Activated T-helper 1 cell treated with Interleukin-2 at 50 U/mL for 16 hours (primary cell): ENCODE measurements at places on chromosomes 2 and 18.

- DNase-seq: no peak
Measured at GRCh38 chr2:160635488-160635887, 141.9 kb upstream of the RBMS1 start.

GRCh38 chr2:204228169-204228886, 291.8 kb downstream of the ICOS start:
- DNase-seq: no peak

GRCh38 chr18:38951633-38952032, 1386.0 kb upstream of the CELF4 start:
- no peak for DNase-seq

- no peak for DNase-seq
Measured at GRCh38 chr18:23819001-23819400, 129.7 kb downstream of the LAMA3 start.

- DNase-seq: no peak
Measured at GRCh38 chr2:10522170-10522448, 74.0 kb upstream of the ODC1 start.

GRCh38 chr2:8268172-8268783, 413.6 kb upstream of the ID2 start:
- no peak for DNase-seq

DNA sequence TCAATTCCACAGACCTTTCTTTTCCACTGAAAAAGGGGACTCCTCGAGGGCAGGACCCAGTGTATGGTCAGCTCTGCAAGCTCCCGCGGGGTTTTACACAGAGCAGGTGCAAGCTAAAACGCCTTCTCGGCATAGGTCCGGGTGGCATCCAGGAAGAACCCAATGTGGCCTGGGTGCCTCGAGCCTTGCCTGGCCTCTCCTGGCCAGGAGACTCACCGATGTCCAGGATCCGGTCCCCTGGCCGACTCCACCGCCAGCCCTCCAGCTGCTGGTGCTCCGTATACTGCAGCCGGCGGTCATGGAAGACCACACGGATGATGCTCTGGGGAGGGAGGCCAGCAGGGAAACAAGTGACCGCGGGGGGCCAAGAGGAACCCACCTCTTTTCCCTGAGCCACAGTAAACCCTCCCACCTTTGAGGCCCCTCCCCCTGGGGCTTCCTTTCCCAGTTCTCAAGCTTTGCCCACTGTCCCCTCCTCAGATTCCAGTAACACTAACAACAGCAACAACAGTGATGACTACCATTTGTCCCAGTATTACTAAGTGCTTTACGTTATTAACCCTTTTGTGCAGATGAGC, 36.1 kb downstream of the TFCP2L1 start:
- no peak for DNase-seq

DNA sequence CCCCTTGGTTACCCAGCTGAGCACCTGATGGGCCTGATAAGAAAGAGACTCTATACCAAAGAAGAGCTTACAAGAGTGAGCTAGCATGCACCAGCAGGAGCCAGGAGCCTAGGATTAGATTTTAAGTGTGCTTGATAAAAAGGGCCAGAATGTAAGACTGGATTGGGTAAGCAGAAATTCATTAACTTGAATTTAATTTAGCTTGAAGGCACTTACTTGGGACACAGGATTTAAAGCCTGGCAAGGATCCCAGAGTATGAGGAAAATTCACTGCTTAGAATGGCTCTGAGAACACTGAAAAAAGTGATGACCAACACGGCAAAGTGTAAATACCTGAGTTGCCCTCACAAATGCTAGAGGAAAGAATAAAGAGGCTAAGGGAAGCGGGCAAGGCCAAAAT, 91.3 kb upstream of the RBBP8 start:
- DNase-seq: no peak

- DNase-seq: no peak
Measured at GRCh38 chr18:72456802-72457201, 87.3 kb downstream of the CBLN2 start.

DNA sequence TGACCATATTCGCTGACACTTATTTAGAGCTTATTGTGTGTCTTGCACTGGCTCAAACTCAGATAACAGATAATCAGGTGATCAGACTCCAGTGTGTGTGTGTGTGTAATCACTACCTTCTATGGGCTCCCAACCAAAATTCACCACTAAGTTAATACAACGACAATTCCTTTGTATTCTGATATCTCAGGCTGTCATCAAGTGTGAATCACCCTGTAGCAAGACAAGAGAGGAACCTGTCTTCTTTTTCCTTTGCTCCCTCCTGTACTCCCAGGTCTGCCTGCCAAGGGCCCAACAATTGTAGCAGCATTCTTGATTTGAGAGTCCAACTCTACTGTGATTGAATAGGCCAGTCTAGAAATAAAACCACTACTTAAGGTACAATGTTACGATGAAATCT, 25.8 kb downstream of the ITGB6 start:
- DNase-seq: no peak

GRCh38 chr18:74082742-74083556, 64.7 kb downstream of the FBXO15 start:
- DNase-seq: no peak

DNA sequence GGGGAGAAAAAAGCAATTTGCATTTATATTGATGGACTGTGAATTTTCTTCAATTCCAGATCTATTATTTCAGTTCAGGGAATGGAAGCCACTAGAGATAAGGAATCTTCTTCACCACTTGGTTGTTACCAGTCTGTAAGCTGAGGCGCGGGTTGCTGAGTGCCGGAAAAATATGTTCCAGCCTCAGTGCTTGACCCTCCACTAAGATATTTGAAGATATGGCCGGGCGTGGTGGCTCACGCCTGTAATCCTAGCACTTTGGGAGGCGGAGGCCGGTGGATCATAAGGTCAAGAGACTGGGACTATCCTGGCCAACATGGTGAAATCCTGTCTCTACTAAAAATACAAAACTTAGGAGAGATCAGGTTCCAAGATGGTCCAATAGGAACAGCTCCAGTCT, 9.1 kb upstream of the HMSD start:
- DNase-seq: no peak

GRCh38 chr2:222218786-222219185, 80.0 kb downstream of the PAX3 start:
- no peak for DNase-seq

DNA sequence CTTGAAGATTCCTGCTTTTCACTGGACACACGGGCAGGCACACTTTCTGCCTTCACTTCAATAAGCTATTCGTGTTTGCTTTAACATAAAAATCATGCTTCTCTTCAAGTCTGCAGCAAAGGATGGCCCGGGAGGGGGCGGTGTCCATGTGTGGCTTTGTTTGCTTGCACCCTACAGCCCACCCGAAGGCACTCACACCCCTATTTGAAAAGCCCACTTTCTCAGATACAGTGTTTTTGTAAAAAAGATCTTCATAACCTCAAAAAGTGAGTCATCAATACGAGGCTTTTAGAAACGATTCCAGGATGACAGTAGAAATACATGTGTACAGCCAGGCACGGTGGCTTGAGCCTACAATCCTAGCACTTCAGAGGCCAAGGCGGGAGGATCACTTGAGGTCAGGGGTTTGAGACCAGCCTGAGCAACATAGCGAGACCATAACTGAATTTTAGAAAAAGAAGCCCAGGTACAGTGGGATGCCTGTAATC, 36.5 kb upstream of the HPCAL1 start:
- no peak for DNase-seq

DNA sequence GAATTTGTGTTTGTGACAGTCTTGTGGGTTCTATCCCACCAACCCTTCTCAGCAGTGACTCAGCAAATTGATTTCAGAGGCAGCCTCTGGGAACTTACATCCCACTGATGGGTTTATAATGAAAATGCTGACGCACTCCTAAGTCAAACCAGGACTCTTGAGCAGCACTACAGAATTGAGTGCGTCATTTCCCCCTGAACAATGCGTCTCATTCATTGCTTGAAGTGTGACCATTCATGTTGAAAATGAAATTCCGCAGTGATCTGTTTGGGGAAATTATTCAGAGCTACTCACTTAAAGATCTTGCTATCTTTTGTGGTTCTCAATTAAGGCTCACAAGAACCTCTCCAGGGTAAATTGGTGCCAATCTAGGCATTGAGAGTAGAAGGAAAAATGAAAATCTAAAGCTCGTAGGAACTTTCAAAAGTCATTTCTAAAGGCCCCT, 417.7 kb upstream of the SLC14A2 start:
- no peak for DNase-seq

DNA sequence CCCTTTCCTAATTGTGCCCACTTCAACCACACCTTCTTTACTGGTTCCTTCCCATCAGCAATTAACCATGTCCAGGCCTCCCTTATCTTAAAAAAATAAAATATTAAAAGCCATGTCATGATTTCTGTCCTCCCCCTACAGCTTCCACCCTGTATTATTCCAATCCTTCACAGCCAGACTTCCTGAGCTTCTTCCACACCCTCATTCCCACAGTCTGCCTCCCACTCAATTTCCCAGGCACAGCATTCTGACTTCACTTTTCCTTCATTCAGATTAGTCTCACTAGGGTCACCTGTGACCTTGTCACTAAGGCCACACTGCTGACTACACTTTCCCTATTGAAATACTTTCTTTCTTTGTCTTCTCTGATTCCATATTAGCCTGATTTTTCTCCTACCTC, 159.4 kb downstream of the DIS3L2 start:
- DNase-seq: no peak

- DNase-seq: no peak
Measured at GRCh38 chr2:190929919-190930318, 49.3 kb downstream of the GLS start.

- no peak for DNase-seq
Measured at GRCh38 chr2:159933727-159934049, 128.7 kb downstream of the PLA2R1 start.

DNA sequence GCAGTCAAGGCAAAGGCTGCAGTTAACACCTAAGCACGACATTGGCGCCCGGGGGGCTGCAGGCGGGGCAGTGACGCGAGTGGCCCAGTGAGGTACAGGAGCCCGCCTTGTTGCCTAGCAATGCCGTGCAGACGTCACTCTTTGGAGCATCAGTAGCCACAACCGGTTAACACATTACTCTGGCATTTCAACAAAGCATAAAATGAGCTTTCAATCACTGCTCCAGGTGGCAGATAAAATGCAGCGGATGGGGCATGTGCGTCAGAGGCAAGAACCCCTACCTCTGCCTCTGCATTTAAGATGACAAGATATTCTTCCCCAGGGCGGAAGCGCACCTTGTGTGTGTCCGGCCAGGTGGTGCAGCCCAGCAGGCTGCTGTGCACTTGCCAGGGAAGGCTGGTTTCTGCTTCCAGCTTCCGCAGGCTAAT, 139.4 kb downstream of the MTCL1 start:
- no peak for DNase-seq

DNA sequence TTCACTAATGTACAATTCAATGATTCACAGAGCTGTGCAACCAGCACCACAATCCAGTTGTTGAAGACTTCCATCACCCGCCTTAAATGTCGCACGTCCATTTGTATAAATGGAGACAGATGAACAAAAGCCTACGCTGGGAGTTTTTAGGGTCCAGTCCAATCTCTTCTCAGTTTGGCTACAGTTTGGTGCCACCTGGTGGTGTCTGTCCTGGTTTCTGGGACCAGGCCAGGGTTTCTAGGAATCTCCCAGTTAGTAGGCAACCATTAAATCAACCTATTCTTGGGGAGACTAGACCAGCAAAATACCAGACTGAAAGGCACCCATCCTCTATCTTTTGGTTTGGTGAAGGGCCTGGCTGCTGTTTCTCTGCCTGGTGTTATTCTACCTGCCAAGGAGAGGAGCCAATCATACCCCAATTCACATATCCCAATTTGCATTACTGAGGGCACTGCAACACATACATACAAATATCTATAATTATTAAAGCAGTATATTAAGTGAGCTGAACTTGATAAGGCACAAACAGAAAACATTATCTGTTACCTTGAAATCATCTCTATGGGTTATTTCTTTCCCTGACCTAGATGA, 3.2 kb upstream of the DDX1 start:
- no peak for DNase-seq

- no peak for DNase-seq
Measured at GRCh38 chr18:76530846-76531245, 35.8 kb upstream of the ZNF516 start.

GRCh38 chr2:50748671-50749070, 283.3 kb downstream of the NRXN1 start:
- no peak for DNase-seq

DNA sequence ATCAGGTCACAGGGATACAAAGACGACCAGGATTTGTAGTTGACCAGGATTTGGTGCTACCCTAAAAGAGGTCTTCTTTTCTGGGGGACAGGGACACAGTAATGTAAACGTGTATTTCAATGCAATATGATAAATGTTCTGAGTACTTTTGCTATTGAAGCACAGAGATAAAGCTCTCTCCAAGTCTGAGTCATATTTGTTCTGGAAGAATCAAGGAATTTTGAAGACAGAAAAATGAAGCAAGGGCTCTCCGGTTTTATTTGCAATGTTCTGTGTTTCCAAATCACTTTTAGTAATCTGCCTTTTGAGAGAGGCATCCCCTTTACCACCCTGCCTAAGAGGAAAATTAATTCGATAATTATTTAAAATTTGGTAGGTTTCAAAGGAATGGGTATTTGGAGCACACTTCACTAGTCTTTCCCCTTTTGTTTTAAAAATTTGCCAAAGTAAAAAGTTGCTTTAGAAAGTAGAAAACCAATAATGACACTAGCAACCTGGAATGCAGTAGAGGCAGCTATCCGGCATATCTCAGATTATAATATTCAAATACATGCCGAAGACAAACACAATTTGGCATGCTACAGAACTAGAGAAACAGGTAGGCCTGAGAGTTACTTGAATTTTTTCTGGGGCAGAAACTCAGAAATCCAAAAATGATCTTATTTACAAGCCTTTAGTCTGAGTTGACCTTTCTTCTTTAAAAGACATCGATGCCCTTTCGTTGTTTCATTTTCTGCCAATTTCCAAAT, 82.7 kb downstream of the MREG start:
- no peak for DNase-seq

GRCh38 chr2:216522892-216523502, 24.4 kb downstream of the RPL37A start:
- no peak for DNase-seq

GRCh38 chr18:36769172-36769571, 59.6 kb downstream of the TPGS2 start:
- DNase-seq: no peak

DNA sequence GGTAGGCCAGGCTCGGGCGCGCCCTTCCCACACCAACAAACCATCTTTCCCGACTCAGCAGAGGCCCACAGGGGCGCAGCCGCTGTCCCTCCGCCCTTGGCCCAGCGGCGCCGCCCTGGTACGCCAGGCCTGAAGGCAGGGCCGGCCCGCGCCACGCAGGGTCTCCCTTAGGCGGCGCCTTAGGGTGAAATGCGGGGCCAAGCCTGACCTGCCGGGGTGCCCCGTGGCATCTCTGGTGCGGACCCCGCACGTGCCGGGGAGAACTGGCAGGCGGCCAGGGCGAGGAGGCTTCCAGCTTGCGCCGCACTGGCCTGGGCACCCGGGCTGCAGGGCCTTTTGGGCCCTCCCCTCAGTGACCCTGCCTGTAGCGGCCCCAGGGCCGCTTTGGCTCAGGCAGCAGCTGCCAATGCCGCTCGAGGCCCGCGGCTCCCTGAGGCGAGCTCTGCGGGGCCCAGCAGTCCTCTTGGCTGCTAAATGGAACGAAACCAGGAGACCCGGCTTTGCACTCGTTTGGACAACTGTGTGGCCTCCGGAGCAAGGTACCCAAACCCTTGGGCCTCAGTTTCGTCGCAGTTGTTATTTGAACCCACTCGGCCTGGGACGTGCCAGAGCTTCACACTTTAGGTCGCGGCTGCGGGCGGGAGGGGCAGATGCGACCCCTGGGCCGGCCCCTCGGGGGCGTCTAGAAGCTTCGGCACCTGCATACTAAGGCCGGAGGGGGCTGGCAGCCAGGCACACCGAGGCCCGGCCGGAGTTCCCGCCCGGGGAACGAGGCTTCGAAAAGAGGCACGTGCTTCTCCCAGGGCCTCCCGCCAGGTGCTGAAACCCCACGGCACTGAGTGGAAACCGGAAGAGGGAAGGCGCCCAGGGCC, 8.5 kb downstream of the OTX1 start:
- DNase-seq: no peak
